Activated CD4-positive, alpha-beta memory T cell treated with anti-CD3 and anti-CD28 coated beads for 36 hours (primary cell): ENCODE measurements at places on chromosomes 12 and 14. TPM values are rescaled to one million over a fixed set of nuclear protein-coding genes. Genes with fewer than 3 reads are reported as not detected.

- H3K36me3 ChIP-seq: no peaks in the 10 kb centered on the region
- H3K4me1 ChIP-seq: peaks cover under 1% of the 10 kb centered on the region
- DNase-seq: no peak
- no peak overlapping the region for H3K27ac ChIP-seq
- no peak overlapping the region for H3K4me3 ChIP-seq
These were observed 254.0 kb upstream of the KRR1 start for GRCh38 chr12:75765170-75766059.

OTOGL gene
- not detected for total RNA-seq

- no peak overlapping the region for H3K27ac ChIP-seq
- H3K4me1 ChIP-seq: no peaks in the 10 kb centered on the region
- H3K36me3 ChIP-seq: no peaks in the 10 kb centered on the region
- H3K27me3 ChIP-seq: no peaks in the 10 kb centered on the region
These were observed 173.9 kb upstream of the GRIP1 start for GRCh38 chr12:66852765-66853164.

DNA sequence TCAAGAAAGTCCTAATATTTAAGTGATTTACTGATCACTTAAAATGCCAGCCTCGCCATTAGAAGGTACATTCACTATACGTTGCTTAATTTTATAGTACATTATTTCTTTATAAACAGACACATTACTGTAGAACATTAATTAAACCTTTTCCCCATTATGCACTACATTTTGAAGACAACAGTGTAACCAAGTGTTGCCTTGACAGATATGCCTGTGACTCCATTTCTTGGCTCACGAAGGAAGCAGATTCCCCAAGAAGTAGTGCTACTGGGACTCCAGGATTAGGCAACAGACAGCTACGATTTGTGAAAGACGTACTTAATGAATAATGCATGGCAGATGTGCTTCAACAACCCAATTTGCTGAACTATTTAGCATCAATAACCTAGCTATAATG is 394.8 kb downstream of the RPS29 start:
- DNase-seq: no peak
- H3K27me3 ChIP-seq: peaks cover 2% of the 10 kb centered on the region
- H3K36me3 ChIP-seq: no peaks in the 10 kb centered on the region
- no peak overlapping the region for H3K27ac ChIP-seq
- H3K4me3 ChIP-seq: no peak overlapping the region

DNA sequence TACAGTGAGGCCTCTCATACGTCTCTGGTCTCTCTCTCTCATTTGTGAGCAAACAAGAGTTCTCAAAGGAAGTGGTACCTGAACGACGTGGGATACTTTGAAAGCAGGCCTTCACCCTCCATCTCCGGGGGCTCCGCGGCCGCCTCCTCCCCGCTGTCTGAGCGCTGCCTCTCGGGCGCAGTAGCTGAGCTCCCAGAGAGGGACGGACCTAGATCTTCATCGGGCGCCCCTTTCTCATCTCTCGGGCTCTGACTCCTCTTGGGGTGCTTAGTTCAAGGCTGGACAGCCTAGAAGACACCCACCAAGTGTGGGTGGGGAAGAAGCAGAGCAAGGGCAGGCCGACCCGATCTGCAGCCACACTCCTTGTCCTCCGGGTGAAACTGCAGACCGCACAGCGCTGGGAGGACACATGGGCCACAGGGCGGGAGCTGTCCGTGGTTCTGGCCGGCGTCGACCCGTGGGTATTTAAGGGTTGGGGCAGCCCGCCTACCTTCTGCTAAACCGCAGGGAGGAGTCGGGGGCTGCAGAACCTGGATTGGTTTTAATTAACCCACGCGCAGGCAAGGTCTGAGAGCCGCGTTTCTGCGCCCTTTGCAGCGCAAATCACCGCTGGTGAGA is 92.7 kb downstream of the PAH start:
- H3K4me3 ChIP-seq: no peak overlapping the region
- peak; percentile 11 for DNase-seq
- H3K36me3 ChIP-seq: no peaks in the 10 kb centered on the region
- H3K4me1 ChIP-seq: no peaks in the 10 kb centered on the region
- peaks cover 11% of the 10 kb centered on the region for H3K27me3 ChIP-seq

GZMH gene
- total RNA-seq: 65.6 TPM

- no peak overlapping the region for H3K27ac ChIP-seq
- H3K36me3 ChIP-seq: peaks cover 3% of the 10 kb centered on the region
- peaks cover 21% of the 10 kb centered on the region for H3K27me3 ChIP-seq
- H3K4me3 ChIP-seq: no peak overlapping the region
- H3K4me1 ChIP-seq: peaks cover 7% of the 10 kb centered on the region
These were observed 52.8 kb upstream of the SLC2A13 start for GRCh38 chr12:40158592-40159111.

- no peak overlapping the region for H3K4me3 ChIP-seq
- no peaks in the 10 kb centered on the region for H3K27me3 ChIP-seq
- no peaks in the 10 kb centered on the region for H3K4me1 ChIP-seq
These were observed 456.5 kb upstream of the LMO3 start for GRCh38 chr12:17062267-17063036.

ANKS1B gene
- 0.97 TPM for total RNA-seq

GRCh38 chr14:99735189-99736135 is 51.4 kb downstream of the CYP46A1 start:
- no peak overlapping the region for H3K4me3 ChIP-seq
- no peak overlapping the region for H3K27ac ChIP-seq
- H3K27me3 ChIP-seq: peaks cover 37% of the 10 kb centered on the region
- H3K36me3 ChIP-seq: no peaks in the 10 kb centered on the region
- H3K4me1 ChIP-seq: no peaks in the 10 kb centered on the region
- DNase-seq: no peak
